ENCODE measurements at places on chromosomes 2 and 18.

GRCh38 chr18:11521853-11522252, 87.5 kb upstream of the SLC35G4 start:
- DNase-seq = peak; percentile 59

DNA sequence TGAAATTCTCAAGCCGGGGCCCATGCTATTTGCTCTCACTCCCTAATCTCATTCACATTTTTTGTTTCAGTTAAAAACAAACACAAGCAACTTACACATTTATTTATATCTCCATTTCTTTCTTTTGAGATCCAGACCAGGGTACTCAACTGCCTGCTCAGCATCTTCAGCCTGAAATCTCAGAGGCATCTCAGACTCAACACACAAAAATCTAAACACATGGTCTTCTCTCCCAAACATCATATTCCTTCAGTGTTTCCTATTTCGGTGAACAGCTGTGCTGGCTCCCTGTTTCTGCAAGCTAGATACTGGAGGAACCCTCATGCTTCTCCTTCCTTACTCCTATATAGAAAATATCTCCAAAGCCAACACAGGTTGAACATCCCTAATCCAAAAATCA, 11.3 kb upstream of the RTTN start:
- DNase-seq = no peak

DNA sequence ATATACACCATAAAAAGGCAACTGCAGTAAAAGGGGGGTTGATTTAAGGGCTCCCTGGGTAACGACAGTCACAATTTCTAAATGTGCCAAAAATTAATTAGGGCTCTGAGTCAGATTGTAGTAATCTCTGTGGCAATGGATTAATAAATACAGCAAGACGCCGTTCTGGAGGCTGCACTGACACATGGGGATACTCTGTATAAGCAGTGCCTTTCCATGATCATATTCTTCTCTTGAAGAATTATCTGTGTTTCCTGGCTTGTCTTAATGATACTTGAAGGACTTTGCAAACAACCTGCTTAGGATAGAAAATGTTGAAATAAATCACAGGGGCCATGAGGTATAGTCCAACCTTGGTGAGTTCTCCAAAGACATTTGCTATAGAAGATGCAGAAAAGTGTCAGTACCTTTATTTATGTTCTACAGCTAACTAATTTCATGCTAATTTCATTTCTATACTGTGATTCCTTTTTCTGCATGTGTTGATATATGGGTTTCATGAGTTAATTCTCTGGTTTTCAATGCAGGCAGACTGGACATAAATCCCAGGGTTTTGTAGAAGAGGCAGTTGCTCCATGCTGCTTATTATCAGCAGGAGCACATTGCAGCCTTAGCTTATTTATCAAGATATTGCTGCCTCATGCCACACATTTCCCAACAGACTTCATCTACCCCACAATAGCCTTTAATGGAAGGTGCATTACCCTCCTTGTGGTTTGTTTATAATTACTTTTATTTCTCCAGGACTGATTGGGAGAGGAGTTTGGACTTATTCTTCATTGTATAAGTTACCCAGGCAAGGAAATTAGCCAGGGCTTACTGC, 54.8 kb downstream of the HNMT start:
- no peak for DNase-seq

DNA sequence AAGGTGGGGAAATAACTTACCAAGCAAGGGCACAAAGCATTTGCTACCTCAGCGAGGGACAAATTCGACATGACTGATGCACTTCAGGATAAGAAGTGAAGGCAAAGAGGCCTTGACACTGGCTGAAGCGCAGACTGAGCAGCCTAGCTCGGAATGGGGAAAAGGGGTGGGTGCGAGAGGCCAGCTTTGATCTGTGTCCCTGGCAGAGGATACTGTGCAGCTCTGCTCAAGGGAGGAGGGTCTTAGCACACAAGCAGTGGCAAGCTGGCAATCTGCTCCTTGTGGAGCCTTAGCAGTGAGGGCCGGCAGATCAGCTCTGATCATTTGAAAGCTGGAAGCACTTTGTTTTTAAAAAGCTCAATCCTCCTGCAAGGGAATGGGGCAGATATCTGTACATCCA, 222.3 kb downstream of the ZBTB7C start:
- no peak for DNase-seq

- no peak for DNase-seq
Measured at GRCh38 chr2:233990261-233990798, 60.2 kb upstream of the SPP2 start.

GRCh38 chr18:7447318-7448028, 119.6 kb upstream of the PTPRM start:
- DNase-seq = no peak

DNA sequence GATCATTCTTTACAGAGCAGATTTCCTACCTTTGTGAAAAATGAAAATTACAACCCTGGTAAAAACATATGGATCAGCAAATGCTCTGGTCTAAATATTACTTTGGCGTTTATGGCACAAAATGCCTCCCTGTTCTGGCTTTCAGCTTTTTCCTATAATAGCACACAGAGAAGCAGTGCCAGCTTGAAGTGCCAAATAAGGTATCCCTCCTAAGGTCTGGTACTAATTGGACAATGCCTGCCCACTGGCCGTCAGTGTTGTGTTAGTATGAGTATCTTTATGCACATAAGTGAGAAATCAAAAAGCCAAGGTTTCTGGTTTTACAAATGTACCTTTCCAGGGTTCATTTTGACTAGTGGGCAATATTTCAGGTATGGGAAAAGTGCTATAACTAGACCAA, 1293.7 kb upstream of the FAM98A start:
- DNase-seq = no peak

DNA sequence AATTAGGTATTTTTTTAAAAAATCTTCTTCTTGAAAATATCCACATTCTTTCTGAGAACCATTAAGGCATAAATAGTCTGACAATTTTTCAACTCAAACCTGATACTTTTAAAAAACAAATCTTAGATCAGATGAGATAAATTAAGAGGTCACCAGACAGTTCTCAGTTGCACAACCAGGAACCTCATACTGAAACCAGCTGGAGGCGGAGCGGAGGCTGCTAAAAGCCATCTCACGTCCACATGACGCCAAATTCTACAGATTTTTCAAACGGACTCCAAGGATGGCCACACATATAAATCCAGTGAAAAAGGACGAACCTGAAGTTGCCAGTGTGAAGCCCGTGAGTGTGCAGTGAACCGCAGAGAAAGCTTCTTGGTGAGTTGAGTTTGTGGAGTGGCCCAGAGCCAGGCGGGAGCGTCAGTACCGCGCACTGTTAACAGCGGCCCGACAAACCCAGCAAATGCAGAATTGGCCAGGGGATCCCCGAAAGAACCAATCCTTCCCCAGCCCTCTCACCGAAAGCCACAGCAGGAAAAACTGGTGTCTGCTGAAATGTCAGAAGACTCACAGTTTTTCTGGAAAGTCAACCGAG, 53.1 kb upstream of the BBS5 start:
- DNase-seq = no peak
